ENCODE measurements at places on chromosomes 3 and 15.

DNA sequence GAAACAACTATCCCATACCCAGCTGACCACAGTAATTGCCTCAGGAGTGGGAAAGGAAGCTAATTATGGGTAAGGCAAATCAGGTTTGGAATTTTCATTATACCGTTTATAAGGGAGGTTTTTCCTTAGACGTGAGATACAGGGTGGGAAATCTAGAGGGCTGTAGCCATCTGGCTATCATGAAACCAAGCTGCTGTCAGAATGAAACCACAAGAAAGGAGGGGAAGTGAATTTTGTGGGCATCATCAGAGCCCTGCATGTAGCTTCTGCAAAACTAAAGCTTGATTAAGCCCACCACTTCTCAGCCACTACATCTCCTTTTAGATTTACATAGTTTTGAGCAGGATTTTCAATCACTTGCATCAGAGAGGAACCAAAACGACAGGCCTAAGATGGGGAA, 893.5 kb downstream of the TUSC7 start:
- DNase-seq = no peak

- DNase-seq = no peak
Observed at GRCh38 chr3:31331278-31331677, 201.4 kb upstream of the STT3B start.

GRCh38 chr3:9088441-9089353, 125.4 kb upstream of the RAD18 start:
- no peak for DNase-seq

GRCh38 chr15:101353240-101353639, 58.2 kb upstream of the SNRPA1 start:
- DNase-seq = no peak

DNA sequence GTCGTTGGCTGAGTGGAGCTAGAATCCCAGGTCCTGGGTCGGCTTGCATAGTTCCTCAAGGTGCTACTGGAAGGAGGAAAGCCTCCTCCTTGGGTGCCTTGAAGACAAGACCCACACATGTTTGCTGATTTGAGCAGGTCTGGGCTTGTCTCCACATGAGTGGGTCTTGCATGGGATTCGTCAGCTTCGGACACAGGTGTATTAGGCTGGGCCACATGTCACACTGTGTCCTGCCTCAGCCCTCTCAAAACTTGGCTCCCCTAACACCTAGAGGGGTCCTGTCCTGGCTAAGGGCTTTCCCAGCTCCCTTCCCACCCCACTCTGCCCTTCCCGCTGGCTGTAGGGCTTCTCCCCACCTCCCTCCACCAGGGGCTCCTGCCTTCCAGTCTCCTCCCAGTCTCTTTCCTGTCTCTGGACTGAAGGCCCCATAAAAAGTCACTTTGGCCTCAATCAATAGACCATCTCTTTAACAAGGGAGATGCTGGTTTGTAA, 73.0 kb upstream of the ADPGK start:
- DNase-seq = no peak

- DNase-seq = no peak
Observed at GRCh38 chr3:114706591-114707232, 412.9 kb downstream of the TIGIT start.

GRCh38 chr15:87345961-87346360, 910.6 kb downstream of the NTRK3 start:
- no peak for DNase-seq
